ENCODE measurements at places on chromosomes 11 and 22.

- DNase-seq, result no peak
These were observed 5.2 kb downstream of the APOBEC3B start for GRCh38 chr22:38987171-38987895.

GRCh38 chr11:84924154-84924692, 702.9 kb downstream of the DLG2 start:
- DNase-seq, result no peak

DNA sequence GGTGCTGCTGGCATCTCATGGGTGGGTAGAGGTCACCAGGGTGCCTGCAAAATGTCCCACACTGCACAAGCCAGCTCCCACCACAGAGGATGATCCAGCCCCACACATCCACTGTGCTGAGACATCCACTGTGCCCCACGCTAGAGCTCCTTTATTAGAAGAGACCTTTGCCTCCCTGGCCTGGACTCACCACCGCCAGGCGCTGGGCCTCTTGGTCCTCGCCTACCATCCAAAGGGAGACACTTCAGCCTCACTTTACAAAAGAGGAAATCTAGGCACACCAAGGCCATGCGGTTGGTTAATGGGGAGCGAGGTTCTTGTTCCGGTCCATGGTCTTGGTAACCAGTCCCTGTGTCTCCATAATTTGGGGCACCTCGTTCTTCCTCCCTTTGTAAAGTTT, 3.4 kb upstream of the ANO1 start:
- DNase-seq, result no peak

DNA sequence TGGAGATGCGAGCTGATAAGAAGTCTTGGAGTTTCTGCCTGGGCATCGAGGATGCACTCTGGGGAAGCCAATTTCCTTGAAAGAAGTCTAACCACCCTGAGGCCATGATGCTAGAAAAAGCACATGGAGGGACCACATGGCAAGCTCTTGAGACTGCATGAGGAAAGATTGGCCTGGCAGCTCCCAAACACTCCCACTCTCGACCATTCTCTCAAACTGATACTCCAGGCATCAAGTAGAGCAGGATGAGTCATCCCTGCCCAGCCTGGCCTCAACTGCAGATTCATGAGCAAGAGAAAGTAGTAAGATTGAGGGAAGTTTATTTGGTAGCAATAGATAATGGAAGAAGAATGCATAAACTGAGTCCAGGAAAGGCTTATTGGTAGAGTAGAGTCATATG, 194.3 kb downstream of the KIF18A start:
- no peak for DNase-seq

- DNase-seq, result no peak
These were observed 83.7 kb downstream of the SERGEF start for GRCh38 chr11:17929171-17929570.

- no peak for DNase-seq
These were observed 3.8 kb downstream of the APOBEC3D start for GRCh38 chr22:39024519-39025308.

- DNase-seq, result no peak
These were observed 14.2 kb downstream of the SHISAL1 start for GRCh38 chr22:44298406-44299091.

DNA sequence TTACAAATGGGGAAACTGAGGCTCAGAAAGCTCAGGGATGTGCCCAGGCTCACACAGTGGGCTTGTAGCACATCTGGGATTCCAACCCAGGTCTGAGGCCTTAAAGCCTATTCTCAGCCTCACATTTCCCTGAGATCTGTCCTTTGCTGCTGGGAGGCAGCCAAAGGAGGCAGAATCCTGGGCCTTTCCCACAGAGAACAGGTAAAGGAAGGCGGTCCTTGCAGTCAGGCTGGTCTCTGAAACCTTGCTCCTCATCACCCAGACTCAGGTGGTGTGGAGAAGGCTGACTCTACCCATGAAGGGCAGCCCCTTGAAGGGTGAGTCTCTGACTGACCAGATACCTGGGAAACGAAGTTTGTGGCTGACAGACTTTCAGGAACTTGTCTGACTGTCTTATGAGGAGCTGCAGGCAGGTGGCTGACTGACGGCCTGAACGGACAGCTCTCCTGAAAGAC, 7.8 kb downstream of the SLCO2B1 start:
- DNase-seq, result no peak

- no peak for DNase-seq
These were observed 94.8 kb upstream of the AMOTL1 start for GRCh38 chr11:94673386-94673785.

- DNase-seq, result no peak
These were observed 302.7 kb downstream of the ETS1 start for GRCh38 chr11:128284634-128285033.
